Activated T-cell treated with anti-CD3 and anti-CD28 coated beads, Interleukin-2, amount 50 U/mL, for 4 hours (primary cell): ENCODE measurements at places on chromosomes 4 and X.

DNA sequence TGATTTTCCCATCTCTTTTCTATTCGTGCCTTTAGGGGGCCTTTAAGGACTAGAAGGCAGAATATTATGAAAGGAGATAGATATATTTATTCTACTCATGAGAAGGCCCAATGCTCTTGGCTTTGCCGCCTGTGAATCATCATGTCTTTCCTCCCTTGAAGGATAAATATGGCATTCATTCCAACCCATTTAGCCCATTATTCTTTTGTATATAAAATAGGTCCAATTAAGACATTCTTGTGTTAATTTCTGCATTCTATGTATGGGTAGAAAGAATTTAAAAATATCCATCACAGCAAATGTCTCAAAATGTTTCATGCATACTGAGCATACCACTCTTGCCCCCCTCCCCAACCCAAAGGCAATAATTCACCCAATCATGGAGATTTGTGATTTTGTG, 115.1 kb downstream of the AFF2 start:
- no peak for DNase-seq

GRCh38 chr4:24921491-24921890, 8.6 kb upstream of the CCDC149 start:
- DNase-seq: no peak

DNA sequence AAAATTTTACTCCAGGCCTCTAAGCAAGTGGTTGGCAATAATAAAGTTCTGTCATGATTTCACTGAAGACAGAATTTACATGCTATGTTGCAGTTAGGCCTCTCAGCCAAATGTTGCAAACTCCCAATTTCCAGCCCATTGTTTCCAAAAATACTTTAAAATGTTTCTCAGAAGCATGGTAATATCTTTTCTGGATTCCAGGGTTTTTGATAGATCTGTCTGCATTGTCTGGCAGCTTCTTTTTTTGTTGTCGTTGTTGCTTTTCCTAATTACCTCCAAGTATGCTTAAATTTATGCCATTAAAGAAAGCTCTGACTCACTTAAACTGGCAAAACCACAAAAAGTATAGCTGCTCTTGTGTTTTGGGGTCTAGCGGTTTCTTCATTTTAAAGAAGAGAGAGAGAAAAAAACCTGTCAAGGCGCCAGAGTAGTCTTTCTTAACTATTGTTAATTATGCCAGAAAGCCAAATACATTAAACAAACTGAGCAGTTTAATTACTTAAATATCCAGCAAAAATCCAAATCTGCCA, 97.0 kb downstream of the AGTR2 start:
- DNase-seq: no peak

GRCh38 chr4:164095313-164096110, 601.0 kb downstream of the TMA16 start:
- no peak for DNase-seq

DNA sequence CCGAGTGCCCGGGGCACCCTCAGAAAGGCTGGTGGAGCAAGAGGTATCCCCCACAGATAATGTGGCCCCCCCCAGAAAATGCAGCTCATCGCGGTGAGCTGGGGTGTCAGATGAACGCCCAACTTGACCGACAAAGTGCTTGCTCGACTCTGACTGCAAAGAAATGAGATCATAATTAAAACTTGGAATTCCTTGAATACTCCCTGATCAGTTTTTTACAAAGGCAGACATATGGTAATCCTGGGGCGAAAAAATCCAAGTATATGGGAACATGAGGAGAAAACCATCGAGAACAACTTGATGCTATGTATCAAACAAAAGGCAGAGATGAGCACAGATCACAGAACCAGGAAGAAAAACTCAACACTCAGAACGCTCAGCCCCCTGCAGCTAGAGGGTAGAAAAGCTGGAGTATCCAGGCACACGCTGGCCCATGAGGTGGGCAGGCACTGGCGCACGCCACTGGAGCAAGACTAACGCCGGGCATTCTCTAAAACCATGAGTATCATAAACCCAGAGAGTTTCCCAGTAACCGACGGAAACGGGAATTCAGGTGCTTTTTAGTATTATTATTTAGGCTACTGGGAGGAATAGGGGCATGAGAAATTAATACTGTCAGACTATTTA, 127.3 kb downstream of the AFAP1 start:
- no peak for DNase-seq

DNA sequence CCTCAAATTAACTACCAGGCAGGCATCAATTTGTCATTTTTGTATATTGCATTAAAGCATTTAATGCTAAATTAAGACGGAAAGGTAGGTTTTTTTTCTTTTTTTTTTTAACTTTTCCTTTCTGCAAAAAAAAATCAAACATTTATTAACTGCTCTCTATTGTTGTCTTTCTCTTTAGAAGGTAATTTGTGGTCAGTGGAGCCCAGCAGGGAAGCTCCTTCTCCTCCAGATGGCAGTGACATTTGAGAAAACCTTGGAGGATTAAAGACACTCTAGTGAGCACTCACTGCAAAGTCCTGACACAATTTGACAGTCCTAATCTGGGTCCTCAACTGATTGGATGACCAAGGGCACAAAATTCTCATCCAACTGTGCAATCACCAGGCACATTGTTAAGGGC, 102.4 kb downstream of the SLIT2 start:
- DNase-seq: no peak

- DNase-seq: no peak
Observed at GRCh38 chr4:155391932-155392331, 15.2 kb upstream of the MAP9 start.
